ENCODE measurements at places on chromosomes 6 and 20.

DNA sequence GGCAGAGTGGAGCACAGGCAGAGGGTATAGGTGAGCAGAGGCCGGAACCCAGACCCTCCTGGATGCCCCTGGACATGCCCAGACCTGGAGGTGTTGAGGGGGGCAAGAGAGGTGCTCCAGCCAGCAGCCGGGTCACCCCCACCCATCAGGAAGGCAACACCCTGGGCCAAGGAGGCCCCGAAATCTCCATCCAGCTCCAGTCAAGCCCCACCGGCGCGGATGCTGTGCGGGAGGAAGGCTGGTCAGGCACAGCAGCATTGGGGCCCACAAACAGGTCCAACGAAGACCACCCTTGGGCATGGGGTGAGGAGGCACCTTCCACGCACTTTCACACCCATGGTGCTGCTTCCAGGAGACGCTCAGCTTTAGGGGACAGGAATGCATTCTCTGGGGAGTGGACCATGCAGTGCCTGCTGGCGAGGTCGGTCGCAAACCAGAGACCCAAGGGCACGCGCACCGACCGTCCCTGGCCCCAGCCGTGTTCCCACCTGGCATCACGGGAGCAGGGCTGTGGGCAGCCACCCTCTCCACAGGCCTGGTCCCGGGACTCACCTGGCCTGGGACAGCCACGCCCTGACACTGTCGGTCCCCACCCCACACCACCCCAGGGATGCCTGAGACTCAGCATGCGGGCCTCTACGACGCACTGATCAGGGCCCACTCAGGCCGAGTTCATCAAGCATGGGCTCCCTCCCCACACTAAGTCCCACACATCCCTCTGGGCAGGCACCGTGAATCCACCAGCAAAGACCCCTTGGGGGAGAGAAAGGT lies 43.6 kb upstream of the ZBP1 start:
- no peak for DNase-seq

DNA sequence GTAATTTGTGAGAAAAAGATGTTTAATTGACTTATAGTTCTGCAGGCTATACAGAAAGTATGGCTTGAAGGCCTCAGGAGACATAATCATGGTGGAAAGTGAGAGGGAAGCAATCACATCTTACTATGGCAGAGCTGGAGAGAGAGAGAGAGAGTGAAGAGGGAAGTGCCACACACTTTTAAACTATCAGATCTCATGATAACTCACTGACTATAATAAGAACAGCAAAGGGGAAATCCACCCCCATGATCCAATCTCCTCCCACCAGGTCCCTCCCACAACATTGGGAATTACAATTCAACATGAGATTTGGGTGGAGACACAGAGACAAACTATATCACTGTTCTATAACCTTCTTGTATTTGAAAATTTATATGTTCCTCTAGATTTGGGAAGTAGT lies 117.2 kb upstream of the BMP5 start:
- no peak for DNase-seq

- DNase-seq = peak; percentile 23
Measured at GRCh38 chr6:7725849-7726415, at the start of gene BMP6. TSS of gene BMP6 (plus strand) at chr6:7726099. CDS start at chr6:7726956, 857 bp downstream.

DNA sequence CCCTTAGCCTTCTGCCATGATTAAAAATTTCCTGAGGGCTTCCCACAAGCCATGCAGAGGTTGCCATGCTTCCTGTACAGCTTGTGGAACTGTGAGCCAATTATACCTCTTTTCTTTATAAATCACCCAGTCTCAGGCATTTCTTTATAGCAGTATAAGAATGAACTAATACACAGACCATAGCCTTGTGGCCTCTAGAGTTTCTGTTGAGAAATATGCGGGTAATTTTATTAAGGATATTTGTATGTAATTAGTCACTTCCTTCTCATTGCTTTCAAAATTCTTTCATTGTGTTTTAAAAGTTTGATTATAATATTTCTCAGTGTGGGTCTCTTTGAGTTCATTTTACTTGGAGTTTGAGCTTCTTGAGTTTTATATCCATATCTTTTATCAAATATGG lies 484.9 kb downstream of the COL12A1 start:
- no peak for DNase-seq

- DNase-seq = no peak
Measured at GRCh38 chr6:111777357-111777756, 95.9 kb downstream of the FYN start.

- DNase-seq = no peak
Measured at GRCh38 chr6:81126150-81126549, 626.3 kb downstream of the TENT5A start.

DNA sequence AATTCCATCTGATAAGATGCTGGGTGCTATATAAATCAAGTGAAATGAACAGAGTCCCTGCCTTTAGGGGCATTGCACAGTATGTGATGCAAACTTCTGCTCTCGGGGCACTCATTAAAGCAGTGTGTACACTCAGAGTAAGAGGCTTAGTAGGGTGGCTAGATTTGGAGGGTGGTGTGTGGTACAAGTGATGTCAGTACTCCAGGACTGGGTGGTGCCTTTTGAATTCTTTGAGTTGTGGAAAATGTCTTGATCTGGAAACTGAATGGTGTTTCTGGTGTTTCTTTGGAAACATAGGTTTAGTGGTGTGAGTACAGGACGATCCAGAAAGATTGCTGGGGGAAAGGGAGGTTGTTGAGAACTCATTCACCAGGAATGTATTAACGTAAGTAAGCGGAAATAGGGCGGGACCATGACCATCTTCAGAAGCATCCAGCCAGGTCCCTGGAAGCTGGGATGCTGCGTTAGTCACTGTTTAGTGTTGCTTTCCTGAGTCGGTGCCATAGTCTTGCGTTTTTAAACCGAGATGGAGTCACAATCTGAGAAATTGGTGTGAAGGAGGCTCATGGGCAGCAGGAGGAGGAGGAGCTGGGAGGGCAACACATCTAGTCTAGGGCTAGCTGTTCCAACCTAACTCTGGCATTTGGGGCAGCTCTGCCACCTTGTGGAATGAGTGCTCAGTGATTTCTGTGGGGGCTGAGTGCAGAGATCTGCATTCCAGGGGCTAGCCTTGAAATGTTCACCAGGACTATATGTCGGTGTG lies 70.3 kb downstream of the SCAND1 start:
- DNase-seq = peak; percentile 19

DNA sequence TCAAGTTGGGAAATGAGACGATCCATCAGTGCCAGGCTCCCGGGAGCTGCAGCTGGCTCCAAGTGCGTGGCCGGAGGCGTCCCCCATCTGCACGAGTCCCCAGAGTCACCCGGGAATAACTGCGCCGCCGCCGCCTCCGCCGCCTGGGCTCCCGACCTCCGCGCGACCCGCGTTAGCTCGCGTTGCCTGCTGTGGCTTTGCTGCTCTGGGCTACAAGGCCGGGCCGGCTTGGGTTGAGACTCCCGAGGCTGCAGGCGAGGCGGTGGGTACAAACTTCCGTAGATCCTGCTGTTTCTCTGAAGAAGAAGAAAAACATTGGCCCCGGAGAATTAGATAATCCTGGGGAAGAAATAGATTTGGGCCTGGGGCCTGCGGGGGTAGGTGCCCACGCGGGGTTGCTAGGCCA lies 7.4 kb upstream of the LAMP5 start:
- no peak for DNase-seq

- no peak for DNase-seq
Measured at GRCh38 chr20:13349235-13349604, 128.1 kb downstream of the ISM1 start.

GRCh38 chr20:5840411-5841002 lies 90.3 kb downstream of the SHLD1 start:
- DNase-seq = no peak

- DNase-seq = no peak
Measured at GRCh38 chr6:41352396-41352795, 17.0 kb downstream of the NCR2 start.

DNA sequence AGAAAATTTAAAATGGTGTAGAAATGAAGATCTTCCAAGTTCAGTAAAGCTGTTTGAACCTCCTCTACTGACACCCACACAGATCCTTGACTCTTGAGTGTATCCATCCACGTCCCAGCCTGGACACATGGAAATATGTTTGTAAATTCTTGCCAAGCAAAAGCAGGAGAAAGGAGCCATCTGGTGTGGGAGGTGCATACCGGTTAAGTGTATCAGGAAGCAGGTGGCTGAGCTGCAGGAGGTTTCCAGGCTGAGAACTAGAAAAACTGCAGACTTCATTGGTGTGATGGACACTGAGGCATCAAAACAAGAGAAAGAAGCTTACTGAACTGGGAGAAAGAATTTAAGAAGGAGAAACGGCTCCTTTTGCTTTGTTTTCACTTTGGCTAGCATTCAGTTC lies 229.9 kb upstream of the GRIK2 start:
- DNase-seq = no peak

DNA sequence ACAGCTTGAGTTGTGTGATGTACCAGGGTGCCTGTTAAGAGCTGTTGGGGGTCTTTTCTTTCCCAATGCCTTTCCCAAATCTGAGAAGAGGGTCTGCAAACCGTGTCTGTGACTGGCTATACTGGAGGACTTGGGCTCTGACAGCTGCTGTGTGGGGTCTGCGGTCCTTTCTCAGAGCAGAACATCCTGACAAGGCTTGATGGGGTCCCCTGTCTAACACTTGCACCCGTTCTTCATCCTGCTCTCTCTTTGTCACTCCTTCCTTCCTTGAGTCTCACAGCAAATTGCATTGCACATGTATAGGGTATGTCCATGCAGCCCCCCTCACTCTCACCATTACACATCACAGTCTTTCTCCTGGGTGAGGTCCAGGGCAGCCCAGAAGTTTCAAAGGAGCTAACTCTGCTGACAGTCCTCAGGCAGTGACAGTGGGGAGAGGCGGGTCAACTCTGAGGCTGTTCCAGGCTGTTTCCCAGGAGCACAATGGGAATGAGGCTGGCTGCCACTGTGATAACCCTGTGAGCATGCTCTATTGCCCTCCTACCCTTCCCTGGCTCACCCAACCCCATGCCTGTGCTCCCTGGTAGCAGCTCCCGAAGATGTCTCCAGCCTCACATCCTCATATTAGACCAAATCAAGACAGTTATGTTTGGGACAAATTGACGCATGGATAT lies 163.2 kb upstream of the GGTLC1 start:
- no peak for DNase-seq
